EH (cell line): ENCODE measurements at places on chromosomes 1 and 21.

GRCh38 chr21:30256100-30256499 is 26.6 kb downstream of the KRTAP24-1 start:
- no peak for DNase-seq

- no peak for DNase-seq
Measured at GRCh38 chr1:59064592-59064991, 232.3 kb upstream of the FGGY start.

DNA sequence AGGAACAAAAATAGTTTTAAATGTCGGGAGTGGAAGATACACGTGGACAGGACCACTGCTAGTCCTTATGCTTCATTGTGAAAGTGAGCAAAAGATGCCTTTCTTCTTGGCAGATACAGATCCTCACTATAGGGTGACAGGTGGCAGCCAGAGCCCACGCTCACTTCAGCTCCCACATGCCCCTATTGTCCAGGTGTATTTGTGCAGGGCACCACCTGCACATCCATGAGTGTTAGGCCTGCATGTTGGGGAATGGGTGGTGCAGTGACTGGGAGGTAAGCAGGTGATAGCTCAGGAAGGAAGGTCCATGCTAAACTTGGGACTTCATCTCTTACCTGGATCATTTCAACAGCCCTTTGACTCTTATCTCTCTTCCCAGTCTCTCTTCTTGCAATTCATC is 27.4 kb downstream of the SLC5A9 start:
- DNase-seq = no peak

- DNase-seq = peak; percentile 74
Measured at GRCh38 chr1:55848906-55849305, 633.7 kb upstream of the USP24 start.

DNA sequence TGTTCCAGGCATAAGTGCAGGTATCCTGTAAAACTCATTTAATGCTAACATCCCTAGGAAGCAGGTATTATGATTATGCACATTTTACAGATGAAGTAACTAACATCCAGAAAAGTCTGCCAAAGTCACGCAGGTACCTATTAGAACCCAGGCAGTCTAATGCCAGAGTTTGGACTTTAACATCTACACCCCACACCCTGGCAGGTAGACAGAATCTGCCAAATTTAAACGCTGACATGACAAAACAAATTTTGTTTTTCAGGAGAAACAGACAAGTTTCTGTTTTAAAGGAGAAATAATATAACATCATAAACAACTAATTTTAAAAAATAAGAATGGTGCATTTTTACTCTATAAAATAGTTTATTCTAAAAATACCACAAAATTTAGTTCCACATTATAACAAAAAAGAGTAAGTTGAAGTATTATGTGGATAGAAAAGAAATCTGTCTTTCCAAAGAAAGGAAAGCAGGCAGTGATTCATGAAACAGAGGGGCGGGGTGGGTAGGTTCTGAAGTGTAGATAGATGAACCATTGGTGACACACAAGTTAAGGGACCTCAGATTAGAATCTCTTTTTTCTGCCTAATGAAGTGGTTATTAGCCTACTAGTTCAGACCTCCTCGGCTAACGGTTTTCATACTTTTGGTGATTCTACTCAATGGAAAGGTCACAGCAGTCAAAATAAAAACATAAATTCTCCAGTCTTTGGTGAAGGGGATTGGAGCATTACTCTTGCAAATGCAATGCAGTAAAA is 1.7 kb downstream of the ASPM start:
- peak; percentile 68 for DNase-seq
